Endothelial cell (in vitro differentiated cells): ENCODE measurements at places on chromosomes 5 and 9. TPM values are rescaled to one million over a fixed set of nuclear protein-coding genes. Genes with fewer than 3 reads are reported as not detected.

GRCh38 chr9:116737152-116737546, 50.0 kb downstream of the TRIM32 start:
- DNase-seq: peak; percentile 99

DNA sequence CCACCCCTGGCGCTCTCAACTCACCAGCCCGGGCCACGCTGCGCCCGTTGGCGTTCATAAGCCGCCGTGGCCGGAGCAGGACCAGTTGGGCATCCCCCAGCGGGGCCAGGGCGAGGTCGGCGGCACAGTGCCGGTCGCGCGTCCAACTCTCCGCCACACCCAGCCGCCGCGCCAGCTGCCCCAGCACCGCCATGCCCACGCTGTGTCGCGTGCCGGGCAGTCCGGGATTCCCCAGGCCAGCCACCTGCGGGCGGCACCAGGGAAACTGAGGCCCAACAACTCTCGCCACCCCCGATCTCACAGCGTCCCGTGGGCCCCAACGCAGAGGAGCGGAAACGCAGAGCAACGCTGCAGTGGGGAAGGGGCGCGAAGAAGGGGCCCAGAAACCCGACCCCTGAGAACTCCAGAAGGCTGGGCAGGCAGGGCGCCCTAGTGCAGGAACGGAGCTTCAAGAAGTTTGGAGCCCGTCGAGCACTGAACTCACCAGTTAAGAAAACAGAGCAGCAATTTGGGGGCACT, 453 bp downstream of the PTRH1 start:
- DNase-seq: peak; percentile 33

GRCh38 chr5:173165177-173166016, 21.1 kb downstream of the BNIP1 start:
- no peak for DNase-seq

- DNase-seq: no peak
Observed at GRCh38 chr5:109946610-109947009, 256.9 kb downstream of the MAN2A1 start.

DNA sequence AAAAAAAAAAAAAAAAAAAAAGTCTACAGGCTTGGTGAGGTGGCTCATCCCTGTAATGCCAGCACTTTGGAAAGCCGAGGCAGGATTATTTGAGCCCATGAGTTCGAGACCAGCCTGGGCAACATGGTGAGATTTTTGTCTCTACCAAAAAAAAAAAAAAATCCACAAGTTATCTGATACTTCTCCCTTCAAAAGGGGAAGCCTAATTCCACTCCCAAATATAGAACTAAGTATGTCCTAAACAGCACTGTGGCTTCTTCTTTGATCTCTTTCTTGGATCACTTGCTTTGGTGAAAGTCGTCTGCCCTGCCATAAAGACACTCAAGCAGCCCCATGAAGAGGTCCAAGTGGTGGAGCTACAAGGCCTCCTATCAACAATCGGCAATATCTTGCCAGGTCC, 18.8 kb upstream of the STING1 start:
- no peak for DNase-seq

- no peak for DNase-seq
Observed at GRCh38 chr9:14209399-14210345, 104.3 kb downstream of the NFIB start.

- DNase-seq: no peak
Observed at GRCh38 chr5:157900644-157901043, 41.7 kb upstream of the CLINT1 start.

GRCh38 chr5:89883967-89884366, 525.6 kb downstream of the CETN3 start:
- DNase-seq: no peak

GRCh38 chr5:81785322-81785721, 34.4 kb upstream of the SSBP2 start:
- DNase-seq: no peak

DNA sequence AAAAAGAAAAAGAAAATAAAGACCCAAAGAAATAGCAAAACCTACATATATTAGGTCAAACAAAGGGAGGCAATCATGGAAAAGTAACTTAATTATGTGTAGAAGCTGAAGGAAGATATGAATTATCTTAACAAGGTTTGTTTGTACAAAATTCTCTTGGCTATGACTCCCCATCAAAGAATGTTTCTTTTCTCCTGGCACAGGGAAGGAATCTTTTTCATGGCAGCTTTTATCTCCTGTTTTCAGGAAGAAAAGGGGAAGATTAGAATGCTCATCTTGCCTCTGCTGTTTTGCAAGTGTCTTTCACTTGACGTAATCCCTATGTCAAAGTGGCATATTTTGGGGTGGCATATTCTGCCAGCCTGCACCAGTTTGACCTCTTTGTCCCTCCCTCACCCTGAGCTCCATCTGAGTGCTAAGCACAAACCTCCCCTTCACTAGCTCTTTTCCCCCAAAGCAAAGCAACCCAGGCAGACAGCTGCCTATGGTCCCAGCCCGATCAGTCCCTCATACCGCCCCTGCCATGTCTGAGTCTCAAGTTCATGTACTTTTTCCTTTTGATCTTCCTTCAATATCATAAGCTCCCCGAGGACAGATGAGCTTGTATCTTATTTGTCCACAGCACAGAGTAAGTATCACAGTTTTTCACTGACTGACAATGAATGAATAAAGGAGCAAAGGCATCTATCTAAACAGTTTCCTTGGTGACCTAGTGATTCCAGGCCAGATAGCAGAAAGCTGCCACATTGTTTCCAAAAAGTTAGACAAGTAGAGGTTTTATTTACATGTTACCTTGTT, 242.8 kb upstream of the ANKRD55 start:
- no peak for DNase-seq

DNA sequence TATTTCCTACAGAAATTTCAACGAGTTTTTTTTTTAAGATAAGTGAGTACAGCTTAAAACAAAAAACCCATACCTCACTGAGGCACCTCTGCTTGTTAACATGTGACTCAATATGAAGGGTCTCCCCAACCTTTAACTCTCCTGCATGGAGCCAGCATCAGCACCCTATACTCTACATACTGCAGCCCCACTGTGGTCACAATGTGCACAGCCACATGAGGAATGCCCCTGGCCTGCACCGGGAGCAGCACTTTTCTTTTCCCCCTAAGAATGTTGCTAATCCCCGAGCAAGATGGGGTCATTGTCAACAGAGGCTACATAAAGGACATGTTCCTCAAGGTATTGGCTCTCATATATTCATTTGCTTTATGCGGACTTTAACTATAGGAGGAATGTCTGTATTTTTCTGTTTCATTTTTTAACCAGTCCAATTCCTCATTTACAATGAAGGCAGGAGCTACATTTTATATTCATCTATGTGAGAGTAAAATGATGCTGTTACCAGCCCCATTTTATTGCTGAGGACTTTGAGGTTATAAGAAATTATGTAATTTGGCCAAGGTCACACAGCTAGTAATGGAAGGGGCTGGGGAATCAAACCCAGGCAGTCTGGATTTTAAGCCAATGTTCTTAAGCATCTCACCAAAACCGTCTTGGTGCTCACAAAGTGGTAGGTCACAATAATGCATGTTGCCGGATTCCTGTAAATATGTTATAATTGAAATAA, 93.0 kb downstream of the APBA1 start:
- DNase-seq: no peak

DNA sequence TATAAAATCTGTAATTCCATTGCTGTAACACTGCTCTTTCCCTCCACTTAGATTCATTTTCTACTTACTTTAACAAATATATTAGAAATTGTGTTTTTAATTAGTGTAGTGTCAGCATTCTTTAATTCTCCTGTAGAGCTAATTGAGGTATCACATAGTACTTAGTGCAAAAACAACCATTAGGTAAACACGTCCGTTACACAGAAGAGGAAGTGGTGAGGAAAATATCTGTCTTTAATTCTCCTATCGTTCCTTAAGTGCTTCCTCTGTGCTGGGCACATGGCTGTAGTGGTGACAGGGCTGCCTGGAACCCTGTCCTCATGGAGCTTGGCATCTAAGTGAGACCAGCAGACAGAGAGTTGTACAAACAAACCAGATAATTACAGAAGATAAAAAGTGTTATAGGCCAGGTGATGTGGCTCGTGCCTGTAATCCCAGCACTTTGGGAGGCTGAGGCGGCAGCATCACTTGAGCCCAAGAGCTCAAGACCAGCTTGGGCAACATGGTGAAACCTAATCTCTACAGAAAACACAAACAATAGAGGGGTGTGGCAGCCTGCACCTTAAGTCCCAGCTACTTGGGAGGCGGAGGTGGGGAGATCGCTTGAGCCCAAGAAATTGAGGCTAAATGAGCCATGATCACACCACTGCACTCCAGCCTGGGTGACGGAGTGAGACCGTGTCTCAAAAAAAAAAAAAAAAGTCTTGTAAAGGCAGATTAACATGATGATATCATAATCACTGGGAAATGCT, 36.4 kb downstream of the PARP8 start:
- DNase-seq: no peak

- no peak for DNase-seq
Observed at GRCh38 chr5:38375423-38375822, 117.1 kb downstream of the EGFLAM start.

GRCh38 chr9:74872619-74873233, 15.0 kb downstream of the TRPM6 start:
- DNase-seq: no peak

Gene GRXCR2
- total RNA-seq: not detected

Gene CER1
- total RNA-seq: 5.2 TPM

Gene NME5
- total RNA-seq: 0.82 TPM

Gene PRSS3
- 0.59 TPM for total RNA-seq

Gene ZDHHC11B
- total RNA-seq: not detected

Gene NRARP
- 170 TPM for total RNA-seq

Gene ANKRA2
- total RNA-seq: 12.9 TPM

Gene YIPF5
- total RNA-seq: 47.8 TPM
